ENCODE measurements at places on chromosomes 2 and 18.

GRCh38 chr2:240336820-240337427, 98.5 kb upstream of the GPC1 start:
- no peak for DNase-seq

DNA sequence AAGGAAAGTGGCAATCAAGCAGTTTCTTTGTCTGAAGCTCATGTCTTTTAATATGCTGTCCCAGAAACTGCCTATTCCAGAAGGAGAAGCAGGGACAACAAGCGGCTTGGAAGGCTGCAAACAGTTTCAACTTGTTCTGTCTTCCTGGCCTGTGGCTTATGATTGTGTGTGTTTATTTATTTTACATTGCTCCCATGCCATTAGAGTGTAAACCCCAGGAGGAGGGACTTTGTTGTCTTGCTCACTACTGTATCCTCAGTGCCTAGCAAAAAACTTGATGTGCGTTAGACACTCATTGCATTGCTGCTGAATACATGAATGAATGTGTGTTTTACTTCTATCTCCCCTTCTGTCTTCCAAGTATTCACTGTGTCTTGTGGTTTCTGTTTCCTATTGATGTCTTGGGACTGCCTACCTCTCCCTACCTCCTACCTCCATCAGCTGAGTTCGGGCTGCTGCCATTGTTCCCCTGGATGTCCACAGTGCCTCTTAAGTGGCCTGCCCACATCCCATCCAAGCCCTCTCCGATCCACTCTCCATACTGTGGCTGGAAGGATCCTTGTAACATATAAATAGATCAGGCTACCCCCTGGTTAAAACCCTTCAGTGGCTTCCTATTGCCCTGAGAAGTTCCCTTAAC, 261.4 kb downstream of the DYSF start:
- no peak for DNase-seq

DNA sequence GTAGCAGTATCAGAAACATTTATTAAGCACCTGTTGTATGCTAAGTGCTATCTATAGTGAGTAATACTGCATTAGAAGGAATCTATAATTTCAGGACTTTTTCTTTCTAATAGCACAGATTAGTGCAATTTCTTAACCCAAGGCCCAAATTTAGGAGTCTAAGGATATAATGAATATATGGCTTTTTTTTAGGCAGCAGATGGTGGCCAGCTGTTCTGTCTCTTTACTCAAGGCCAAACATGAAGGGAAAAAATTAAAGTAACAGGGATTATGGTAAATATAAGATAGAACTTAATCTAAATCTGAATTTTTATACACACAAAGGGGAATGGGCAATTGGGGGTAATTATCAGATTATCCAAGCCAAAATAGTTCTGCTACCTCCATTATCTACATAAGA, 230.6 kb upstream of the SP5 start:
- no peak for DNase-seq

GRCh38 chr2:78592491-78592890, 433.0 kb upstream of the REG3G start:
- no peak for DNase-seq

DNA sequence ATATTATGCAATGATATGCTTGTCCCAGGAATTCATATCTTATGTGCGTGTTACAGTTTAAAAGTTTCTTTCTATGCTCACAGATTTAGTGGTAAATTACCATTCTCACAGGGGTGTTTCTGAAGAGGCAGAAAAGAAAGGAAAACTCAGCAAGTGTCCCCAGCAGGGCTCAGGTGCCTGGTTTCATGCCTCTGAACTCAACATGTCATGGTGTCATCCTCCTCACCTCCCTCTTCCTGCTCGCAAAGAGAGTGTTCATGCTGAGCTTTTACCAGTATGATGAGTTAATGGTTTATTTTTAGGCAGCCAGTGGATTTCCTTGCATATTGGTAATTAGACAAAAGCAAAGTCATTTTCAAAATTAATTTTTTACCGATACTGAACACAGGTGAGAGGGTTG, 492.9 kb upstream of the ZEB2 start:
- no peak for DNase-seq

GRCh38 chr2:50612306-50612705, 419.6 kb downstream of the NRXN1 start:
- DNase-seq = no peak

DNA sequence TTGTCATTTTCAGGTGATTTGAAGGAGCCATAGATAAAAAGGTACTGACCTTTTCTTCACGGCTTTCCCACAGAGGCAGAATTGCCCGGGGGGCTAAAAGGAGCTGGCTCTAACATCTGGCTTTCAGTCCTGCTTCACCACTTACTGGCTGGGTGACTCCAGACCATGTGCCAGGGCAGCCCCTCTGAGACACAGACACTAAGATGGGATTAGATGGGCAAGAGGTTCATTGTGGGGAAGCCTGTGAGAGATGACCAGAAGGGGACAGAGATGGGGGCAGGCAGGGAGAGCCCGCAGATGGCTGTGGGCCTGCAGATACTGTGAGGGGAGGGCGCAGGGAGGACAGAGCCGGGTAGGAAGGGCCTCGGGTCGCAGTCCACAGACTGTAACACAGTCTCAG, 74.7 kb upstream of the TTC39C start:
- no peak for DNase-seq

DNA sequence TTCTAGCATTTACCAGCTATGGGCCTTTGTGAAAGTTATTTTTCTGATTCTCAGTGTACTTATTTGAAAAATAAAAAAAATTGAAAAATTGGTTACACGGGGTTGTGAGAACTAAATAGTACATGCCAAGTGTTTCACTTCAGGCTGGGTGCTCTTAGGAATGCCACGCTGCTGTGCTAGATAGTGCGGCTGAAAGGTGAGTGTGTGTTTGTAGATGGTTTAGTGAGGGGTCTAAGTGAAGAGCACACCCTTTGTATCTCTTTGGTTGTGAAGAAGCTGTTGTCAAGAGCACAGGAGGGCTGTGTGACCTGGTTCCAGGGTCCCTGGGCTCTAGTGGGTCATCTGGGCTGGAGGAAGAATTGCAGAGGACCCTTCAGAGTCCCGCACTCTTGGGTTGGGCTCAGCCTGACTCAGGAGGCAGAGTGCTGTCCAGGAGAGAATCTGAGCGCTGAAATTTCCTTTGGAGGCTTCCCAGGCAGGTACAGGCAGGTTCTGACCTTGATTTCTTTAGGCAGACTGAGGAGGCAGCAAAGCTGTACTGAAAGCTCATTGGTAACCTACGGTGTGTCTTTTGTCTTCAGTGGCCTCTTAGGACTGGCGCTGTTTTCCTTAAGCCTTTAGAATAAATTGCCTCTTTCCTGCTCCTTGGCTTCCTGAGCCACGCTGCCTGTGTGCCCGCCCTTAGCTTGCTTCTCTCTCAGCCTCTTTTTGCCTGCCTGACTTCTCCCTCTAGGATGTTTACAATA, 44.4 kb downstream of the MAP4K4 start:
- no peak for DNase-seq

GRCh38 chr2:240216167-240216566, 75.7 kb upstream of the OTOS start:
- no peak for DNase-seq

- no peak for DNase-seq
Observed at GRCh38 chr2:205453202-205453601, 229.1 kb upstream of the NRP2 start.

- DNase-seq = no peak
Observed at GRCh38 chr18:63002803-63003445, 287.6 kb downstream of the PHLPP1 start.

DNA sequence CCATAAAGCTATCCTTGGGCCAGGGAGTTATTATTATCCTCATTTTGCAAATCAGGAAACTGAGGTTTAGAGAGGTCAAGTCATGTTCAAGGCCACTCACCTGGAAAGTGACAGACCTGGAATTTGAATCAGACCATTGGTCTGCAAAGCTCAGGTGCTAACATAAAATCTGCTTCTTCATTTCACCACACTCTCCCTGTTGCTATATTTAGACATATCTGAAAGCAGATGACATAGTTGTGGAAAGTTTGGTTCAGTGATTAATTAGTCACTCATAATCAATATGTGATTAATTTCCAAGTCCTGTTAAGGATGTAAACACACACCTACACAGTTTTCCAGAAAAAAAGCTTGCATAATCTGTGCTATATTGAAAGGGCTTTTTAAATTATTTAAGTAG, 57.4 kb downstream of the LINC00305 start:
- no peak for DNase-seq

DNA sequence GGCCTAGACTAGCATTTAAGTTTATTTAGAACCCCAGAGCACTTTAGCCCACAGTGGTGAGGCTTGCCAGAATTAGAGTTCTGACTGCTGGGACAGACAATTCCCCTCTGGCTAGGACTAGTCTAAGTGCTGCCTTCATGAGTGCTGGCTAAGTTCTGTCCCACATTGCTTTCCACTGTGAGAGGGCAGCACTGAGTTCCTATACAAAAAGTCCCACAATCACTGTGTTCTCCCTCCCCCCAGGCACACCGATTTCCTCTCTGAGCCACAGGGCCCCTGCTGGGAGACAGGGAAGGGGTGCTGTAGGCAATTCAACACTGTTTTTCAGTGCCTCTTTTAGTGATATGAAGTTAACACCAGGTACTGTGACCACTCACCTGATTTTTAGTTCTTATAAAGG, 310.9 kb downstream of the DLGAP1 start:
- DNase-seq = no peak

- no peak for DNase-seq
Observed at GRCh38 chr2:235523486-235524150, 29.8 kb downstream of the AGAP1 start.

DNA sequence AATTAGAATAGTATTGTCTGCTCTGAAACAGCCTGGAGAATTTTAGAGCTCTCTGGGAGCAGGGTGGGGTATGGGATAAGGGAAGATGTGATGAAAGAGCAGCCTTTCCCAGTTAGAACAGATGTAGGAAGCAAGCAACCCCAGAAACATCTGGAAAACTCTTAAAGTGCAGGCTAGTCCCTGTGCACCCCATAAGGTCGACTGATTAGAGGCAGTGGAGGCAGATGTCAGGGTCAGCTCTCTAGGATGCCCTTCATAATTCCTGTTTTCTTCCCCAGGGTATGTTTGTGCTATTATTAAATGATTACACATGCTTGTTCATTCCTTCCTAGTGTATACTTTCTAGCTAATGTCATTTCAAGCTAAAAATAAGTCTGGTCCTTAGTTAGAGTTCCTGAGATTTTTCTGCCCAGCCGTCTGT, 41.7 kb downstream of the PTPRM start:
- no peak for DNase-seq

DNA sequence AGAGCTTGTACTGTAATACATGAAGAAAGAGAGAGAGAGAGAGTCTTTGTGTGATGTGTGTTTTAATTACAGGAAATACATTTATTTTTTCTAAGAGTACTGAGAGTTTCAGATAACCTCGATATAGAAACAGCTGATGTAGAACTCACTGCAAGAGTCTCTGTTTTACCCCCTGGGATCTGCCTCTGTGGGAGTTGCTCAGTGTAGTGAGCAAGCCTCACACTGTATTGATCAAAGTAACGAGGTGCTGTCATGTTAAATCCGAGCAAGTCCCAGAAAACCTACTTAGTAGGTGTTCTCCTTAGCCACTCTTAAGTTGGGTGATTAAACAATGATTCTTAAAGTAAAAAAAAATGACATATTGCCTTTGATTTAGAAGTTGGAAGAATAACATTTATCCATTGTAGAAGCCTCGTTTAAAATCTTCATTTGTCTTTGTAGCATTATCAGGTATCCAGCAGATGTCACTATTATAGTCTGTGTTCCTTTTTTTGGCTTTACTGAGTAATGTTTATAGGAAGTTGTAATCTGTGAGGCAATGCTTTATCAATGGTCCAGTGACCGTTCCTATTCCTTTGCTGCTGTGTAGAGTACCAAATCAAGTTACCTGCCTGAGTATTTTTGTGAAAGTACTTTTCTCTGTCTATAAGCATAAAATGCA, 219.0 kb downstream of the MYO3B start:
- DNase-seq = no peak

GRCh38 chr2:200422532-200423261, 87.2 kb downstream of the KCTD18 start:
- no peak for DNase-seq
